ENCODE measurements at places on chromosomes 12 and 14.

- no peak for DNase-seq
These were observed 28.6 kb downstream of the USP44 start for GRCh38 chr12:95522692-95523091.

DNA sequence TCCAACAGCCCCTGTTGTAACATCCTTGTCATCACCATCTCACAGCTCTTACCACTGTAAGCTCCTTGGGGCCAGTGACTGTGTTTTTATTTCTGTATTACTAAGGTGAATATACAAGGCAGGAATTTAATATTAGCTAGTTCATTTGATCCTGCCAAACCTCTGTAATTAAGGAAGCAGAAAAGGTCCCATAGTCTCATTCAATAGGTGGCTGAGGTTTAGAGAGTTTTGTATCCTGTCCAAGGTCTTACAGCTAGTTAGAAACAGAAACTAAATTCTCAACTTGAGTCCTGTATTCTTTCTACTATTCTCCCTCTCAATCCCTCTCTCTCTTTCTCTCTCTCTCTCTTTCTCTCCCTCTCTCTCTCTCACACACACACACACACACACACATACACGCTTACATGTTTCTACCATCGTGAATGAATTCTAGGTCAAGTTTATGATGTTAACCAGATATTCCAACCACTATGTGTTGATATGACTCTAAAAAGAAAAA is 543 bp upstream of the GLIPR1 start:
- DNase-seq = no peak

DNA sequence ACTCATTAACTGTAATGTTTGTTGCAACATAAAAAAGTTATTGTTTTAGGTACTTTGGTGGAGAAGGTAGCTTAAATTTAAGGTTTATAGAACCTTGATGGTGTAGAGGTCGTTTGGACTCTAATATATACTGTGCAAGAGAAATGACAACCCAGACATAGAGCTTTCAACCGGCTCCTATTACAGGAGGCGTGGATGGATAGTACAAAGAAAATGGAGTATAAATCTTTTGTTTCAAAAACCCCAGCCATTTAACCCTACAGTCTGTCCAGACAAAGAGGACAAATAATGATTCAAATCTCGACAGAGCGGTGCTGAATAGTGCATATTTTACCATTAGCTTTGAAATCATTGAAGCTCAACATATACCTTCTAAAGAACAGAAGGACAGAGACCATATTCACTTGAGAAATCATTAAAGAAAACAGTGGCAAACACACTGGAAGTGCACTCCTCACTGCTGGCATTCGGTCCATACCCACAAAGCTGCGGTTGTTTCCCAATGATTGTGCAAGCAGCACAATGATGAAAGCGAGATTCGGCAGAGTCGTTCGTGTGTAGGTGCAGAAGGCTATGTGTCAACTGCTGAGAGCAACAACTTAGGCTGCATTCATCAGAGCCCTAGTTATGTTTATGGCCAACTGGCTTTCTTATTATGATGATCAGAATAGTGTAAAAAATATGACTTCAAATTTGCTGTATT is 688.6 kb downstream of the NOVA1 start:
- no peak for DNase-seq

DNA sequence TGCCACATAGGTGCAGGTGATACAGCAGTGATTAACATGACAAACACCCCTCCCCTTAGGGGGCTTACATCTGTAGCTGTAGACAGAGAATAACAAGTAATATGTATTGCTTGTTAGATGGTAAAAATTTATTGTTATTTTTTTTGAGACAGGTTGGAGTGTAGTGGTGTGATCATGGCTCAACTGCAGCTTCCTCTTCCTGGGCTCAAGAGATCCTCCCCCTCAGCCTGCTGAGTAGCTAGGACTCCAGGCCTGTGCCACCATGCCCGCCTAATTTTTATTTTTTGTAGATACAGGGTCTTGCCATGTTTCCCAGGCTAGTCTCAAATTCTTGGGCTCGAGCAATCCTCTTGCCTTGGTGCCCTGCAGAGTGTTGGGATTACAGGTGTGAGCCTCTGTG is 19.8 kb downstream of the DIP2B start:
- no peak for DNase-seq

DNA sequence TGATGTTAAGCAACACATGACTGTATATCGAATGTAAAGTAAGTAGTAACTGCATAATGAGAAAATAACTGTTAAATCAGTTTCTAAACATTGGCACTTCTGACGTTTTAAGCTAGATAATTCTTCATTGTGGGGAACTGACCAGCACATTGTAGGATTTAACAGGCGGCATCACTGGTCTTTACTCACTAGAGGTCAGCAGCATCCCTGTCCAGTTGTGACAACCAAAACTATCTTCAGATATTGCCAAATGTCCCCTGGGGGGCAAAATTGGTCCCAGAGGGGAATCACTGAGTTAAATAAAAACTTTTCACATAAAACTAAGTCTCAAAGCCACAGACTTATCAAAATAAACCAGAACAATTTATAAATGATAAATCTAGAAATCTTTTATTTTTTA is 65.3 kb downstream of the BLTP3B start:
- DNase-seq = no peak

- DNase-seq = peak; percentile 75
These were observed 13.7 kb downstream of the PGF start for GRCh38 chr14:74941676-74942097.

All from CMK (cell line).